ENCODE measurements at places on chromosomes 2 and 18.

DNA sequence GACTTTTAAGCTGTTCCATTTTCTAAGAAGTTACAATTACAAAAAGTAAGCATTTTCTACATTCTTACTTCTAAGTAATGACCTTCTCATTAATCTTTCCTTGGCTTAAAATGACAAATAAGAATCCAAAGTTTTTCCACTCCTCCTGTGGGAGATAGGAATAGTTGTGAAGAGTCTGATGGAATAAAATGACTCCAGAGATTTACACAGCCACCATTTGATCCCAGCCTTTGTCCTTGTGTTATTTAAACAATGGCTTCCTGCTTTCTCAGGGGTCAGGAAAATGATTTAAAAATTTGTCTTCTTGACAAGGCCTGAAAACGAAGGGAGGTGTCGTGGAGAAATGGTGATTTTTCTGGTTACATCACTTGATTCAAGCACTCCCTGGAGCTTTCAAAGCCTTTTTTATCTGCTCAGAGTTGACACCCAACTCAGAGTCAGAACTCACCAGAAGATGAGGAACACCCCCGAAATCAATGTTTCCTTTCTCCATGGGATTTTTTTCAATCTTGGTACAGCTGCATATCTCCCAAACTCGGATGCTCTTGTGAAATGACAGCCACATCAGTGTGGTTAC, 106.5 kb downstream of the GALNT3 start:
- DNase-seq = no peak

DNA sequence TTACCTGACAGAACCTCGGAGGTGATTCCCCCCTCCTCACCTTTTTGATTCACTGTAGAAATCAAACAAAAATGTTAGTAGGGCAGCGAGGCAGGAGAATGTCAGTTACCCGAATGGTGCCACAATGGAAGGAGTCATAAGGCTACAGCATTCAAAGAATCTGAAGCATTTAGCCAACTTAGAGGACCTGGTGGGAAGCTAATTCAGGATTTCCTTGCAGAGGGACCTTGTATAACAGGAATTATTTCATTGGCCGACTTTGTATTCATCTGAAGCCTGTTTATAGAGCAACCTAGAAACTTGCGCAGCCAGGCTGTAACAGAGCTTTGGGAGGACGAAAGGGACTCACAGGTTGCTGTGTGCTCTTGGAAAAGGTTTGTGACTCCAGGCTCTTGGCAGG, 129.1 kb upstream of the MMADHC start:
- DNase-seq = no peak

DNA sequence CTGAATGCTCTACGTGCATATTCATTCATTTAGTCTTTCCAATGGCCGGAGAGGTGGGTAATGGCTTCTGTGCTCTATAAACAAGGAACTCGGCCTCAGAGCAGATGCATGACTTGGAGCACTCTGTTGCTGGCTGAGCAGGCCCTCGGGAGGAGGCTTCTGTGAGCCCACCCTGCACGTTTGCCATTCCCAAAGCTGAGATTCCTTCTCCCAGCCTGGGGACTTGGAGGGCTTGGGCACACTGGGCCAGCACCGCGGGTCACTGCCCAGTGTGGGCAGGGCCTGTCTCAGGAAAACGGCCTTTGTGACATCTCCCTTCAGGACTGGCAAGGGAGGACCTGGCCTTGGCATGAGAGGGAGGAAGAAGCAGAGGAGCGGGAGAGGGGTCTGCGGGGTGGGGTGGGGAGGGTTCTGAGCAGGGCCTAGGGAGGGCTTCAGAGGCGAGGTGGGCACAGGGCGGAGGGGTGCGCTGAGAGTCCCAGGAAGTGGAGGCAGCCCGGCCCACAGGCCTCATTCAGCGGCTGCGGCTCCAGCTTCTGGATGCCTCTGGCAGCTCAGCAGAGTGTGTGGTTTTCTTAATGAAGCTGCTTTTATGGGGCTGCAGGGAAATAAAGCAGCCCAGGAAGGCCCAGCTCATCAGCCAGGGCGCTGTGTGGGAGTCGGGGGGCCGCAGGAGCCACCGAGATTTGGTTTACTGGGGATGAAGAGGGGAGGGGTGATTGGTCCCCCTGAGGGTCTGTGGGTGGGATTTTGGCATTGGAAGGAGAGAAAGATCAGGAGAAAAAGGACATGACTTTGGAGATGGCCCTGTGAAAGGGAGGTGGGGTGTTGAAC, 51.7 kb upstream of the OTOF start:
- DNase-seq = no peak

- DNase-seq = no peak
Observed at GRCh38 chr2:95008306-95008705, 17.2 kb upstream of the MAL start.

DNA sequence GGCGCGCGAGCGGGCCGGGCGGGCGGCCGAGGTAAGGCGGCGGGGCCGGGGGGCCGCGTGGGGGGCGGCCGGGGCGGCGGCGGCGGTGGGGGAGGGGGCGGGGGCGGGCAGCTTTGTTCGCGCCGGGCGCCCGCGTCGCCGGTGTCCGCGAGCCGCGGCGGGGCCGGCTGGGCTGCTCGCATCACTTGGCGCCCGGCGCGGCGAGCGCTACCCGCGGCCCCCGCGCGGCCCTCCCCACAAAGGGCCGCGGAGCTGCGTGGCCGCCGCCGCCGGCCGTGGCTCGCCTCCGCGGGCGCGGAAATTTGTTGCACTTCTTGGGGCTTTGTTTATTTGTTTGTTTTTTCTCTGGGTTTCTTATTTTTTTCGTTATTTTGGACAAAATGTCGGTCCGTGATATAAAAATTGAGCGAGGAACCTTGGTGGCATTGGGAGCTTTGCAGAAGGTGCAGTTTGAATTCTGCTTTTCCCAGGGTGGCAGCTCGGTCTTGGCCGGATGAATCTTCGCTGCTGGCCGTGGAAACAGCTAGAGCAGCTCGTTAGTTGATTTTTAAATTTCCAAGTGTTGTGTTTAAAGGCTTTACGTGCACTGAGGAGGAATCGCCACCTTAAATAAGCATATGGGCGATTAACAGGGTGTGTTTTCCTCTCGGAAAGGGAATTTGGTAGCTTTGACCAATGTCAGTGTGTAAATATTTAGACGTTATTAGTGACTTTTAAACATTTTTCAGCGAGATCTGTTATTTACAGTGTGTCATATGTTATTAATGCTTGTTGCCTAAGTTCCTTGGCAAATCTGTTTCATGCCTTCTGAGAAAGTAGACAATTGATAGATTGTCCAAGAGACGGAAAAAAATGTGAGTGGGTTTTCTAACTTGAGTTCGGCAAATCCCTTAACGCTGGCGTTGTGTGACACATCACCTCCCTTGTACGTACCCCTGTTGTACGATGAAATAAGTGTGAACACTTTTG, 822 bp downstream of the UBE2E3 start:
- peak; percentile 16 for DNase-seq

DNA sequence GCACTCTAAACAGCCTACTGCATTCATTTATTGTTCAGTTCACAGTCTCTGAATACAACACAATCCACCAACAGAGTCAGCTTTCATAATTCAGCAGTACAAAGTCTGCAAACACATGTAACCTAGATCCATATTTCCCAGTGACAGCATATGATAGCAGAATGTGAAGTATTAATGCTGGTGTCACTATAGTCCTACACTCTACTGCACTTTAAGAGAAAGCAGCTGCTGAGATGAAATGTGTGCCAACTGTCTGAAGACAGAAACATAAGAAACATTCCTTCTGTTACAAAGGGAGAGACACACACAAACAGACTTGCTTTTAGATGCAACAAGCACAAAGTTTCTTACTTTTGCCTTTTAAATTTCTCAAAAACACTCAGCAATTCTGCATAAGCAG, 441.8 kb downstream of the ZEB2 start:
- no peak for DNase-seq

GRCh38 chr18:22057908-22058527, 111.4 kb upstream of the GATA6 start:
- no peak for DNase-seq

- no peak for DNase-seq
Observed at GRCh38 chr2:9887513-9887912, 44.2 kb downstream of the TAF1B start.

- no peak for DNase-seq
Observed at GRCh38 chr18:59303656-59304195, 14.7 kb downstream of the CPLX4 start.

DNA sequence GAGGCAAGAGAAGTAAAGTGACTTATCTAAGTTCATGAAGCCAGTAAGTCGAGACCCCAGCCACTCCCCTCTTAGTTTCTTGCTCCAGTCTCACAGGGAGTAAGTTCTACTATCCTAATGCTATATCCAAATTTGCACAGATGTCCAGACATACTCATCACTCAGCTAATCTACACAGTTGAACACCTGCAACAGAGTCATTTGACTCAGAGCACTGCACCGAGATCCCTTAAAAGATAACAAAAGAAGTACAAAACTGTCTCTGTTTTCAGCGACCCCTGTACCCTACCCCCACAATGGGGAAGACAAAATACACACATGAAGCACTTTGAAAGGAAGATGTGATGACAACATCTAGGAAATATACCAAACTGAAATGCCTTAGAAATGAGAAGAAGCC, 22.6 kb upstream of the CCDC141 start:
- no peak for DNase-seq

- no peak for DNase-seq
Observed at GRCh38 chr2:133420788-133421187, 147.5 kb downstream of the NCKAP5 start.

DNA sequence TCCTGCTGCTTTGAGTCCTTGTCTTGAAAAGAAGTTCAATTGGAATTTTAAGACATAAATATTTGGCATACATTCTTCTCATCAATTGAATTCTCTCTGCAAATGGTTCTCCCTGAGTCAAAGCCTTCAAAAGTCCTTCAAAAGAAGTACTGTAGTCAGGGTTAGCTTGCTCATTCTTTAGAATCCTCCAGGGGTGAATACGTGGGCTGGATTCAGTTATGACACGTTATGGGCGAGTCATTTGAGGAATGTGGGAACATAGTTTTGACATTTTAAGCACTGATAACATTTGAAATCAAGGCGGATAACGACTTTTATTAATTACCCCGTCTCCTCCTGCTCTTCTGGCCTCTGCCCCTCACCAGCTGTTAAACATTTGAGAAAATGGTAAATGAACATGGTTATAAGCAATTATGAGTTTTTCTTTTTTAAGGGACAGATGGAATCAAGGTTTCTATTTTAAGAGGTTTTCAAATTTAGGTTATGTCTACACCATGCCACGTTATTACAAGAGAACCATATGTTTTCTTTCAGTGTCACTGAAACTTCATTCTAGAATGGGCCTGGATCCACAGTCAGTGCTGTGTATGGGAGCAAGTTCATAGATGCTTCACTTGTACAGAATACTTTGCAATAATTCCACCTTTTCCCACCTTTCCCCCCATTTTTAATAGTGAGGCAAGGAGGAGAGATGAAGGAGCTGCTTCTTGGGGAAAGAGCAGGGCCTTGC, 273.1 kb downstream of the TSN start:
- no peak for DNase-seq

GRCh38 chr18:13401404-13401803, 182.8 kb downstream of the LDLRAD4 start:
- no peak for DNase-seq
